Kidney capillary endothelial cell (primary cell): ENCODE measurements at places on chromosomes 6 and 20.

DNA sequence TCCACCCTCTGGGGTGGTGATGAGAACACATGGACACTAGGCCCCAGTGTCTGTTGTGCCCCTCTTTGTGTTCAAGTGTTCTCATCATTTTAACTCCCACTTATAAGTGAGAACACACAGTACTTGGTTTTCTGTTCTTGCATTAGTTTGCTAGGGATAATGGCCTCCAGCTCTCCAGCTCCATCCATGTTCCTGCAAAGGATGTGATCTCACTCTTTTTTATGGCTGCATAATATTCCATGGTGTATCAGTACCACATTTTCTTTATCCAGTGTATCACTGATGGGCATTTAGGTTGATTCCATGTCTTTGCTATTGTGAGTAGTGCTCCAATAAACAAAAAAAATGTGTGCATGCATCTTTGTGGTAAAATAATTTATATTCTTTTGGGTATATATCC, 67.4 kb downstream of the RWDD2A start:
- DNase-seq = no peak

- no peak for DNase-seq
Observed at GRCh38 chr6:84332139-84333034, 104.9 kb upstream of the CEP162 start.

DNA sequence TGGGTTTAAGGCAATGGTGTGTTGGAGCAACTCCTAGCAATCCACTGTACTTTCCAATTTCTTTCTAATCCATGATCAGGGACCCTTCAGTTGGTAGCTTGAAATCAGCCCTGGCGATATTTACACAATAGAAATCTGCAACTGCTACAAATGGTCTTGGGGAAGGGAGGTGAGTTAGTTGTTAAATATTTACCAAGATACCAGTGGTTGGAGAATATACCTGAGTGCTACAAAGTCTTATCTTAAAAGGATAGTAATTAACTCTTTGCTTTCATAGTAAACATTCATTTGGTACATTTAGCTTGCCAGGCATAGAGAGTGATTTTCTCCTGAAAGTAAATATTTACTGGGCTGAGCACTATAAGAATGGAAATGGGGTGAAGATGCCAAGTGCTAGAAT, 568.2 kb downstream of the BCKDHB start:
- DNase-seq = no peak

DNA sequence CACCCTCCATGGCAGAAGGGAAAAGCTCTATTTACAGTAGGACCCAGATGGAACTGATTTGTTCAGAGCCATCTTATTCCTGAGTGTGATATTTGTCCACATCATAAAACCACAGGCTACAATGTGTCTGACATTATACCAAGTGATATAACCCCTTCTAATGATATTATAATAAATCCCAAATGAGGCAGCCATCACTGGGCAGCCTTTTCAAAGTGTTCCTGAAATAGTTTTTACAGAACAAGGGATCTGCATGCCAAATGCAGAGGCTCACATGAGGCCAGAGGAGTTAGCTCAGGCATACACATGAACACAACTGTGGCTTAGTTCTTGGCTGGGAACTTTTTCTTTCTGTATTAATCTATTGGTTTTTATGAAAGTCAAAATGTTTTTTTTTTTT, 207.7 kb downstream of the MAFB start:
- no peak for DNase-seq

- DNase-seq = no peak
Observed at GRCh38 chr20:33647603-33648395, 14.3 kb upstream of the C20orf144 start.

DNA sequence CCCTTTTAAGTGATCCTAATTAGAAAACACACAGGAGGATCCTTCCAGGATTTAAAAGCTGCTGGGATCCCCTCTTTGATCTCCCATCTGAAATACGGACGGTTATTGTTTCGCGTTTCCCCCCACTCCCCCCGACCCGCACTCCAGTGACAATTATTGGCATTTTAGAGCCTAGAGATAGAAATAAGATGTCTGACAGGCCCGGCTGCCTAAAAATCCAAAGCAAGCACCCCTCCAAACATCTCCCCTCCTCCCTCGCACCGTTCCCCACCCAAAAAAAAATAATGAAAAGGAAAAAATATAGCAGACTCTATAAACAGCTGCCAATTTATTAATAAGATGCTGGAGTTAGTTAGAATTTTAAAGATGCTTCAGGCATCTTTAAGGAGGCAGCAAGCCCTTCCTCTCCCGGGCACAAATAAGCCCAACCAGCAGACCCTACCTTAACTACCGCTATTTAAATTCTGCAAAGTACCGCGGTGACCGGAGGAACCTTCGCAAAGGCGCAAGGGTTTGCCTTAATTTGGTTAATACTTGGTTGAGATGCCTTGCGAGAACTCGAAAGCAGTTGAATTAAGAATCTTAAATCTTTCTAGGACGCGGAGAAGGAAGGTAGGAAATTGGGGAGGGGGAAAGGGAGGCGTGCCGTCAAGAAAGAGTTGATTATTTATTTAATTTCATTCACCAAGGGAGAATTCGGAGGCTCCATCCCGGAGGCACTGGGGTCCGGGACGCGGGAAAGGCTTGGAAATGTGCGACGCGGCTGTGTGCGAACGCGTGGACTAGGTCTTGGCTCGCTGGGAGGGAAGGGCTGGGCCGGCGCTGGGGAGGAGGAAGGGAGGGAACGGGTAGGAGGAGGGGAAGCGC, 1.5 kb upstream of the ISM1 start:
- no peak for DNase-seq

GRCh38 chr6:91476000-91476399, 889.1 kb upstream of the MAP3K7 start:
- DNase-seq = no peak

DNA sequence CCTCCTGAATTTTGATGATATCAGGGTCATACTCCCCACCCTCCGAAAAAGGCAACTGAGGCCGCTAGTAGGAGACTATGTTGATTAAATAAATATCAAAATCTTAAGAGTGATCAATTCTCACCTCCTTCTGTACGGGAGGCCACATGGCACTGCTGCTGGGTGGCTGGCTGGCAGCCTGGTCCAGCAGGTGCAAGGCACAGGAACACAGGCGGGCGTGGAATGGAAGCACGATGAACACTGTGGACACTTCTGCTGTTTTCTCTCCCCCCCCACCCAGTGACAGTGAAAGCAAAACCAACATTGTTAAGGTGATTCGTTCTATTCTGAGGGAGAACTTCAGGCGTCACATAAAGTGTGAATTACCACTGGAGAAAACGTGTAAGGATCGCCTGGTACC, 9.7 kb upstream of the CLDN20 start:
- no peak for DNase-seq

DNA sequence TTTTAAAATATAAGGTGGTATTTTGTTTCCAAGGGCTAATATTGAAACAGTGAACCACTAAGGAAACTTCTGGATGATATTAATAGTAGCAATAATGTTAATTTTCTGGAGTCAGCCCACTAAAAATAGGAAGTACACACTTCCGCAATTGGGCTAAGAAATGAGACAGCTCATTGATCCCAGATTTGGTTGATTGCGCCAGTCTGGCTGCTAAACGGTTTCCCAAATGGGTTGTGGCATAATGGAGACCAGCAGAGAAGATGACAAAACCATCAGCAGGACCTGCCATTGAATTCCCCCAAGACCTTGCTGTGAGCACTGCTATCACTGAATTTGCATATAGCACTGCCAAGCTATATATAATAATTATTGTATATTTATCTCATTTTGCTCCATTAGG, 71.2 kb upstream of the SGK1 start:
- no peak for DNase-seq

- peak; percentile 82 for DNase-seq
Observed at GRCh38 chr20:38452880-38453624, 17.9 kb upstream of the SNHG17 start.

DNA sequence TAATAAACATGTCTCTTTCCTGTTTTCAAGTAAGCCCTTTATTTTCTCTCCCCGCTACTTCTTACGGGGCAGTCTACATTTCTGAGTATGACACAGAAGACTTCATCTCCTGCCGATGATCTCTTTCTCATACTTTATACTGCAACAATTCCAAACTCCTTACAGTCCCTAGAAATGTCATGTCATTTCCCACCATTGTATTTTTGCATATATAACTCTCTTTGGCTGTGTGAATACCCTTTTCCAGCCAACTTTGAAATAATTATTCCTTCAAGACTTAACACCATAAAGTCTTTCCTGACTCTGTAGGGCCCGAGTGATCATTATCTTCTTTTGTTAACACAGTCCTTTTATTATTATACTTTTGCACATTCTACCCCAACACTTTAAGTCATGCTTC, 72.1 kb downstream of the SHPRH start:
- DNase-seq = no peak

DNA sequence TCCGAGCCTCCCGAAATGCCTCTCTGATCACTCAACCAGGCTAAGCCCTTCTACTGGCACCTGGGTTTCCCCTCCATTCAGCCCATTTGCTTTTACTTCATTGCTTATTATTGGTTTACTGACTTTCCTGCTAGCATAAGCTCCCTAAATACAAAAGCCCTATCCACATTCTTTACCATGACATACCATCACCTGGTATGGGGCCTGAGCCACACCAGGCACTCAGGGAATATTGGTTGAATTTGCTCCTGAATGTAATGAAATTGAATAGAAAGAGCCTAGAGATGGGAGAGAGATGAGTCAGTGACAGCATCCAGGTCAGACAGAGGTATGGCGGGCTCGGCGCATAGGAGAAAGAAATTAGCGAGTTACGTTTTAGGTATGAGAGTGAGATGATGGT, 120.0 kb downstream of the CD164 start:
- DNase-seq = no peak

- no peak for DNase-seq
Observed at GRCh38 chr6:160030103-160030502, 61.2 kb downstream of the IGF2R start.

DNA sequence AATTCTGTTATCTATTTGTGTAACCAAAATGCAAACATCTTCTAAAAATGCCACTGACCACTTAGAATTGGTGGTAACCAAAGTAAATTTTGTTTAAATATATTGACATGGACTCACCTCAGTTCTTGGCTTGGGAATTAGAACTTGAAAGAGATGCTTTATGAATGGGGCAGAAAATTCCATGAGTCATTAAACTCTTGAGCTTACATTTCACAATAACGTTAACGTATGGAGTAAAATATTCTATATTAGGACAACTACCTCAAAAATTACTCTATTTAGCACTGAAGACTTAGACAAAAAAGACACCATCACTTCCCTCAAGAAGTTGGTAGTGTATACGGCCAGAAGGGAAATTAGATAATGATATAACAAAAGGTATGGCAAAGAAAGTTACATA, 752.2 kb upstream of the MARCKS start:
- DNase-seq = no peak

- no peak for DNase-seq
Observed at GRCh38 chr6:150685860-150686259, 86.2 kb downstream of the PLEKHG1 start.

- no peak for DNase-seq
Observed at GRCh38 chr6:119446609-119447008, 97.0 kb upstream of the MAN1A1 start.

GRCh38 chr6:117227245-117227962, 38.0 kb upstream of the VGLL2 start:
- DNase-seq = no peak

GRCh38 chr6:132742495-132742894, 15.2 kb downstream of the VNN2 start:
- no peak for DNase-seq

DNA sequence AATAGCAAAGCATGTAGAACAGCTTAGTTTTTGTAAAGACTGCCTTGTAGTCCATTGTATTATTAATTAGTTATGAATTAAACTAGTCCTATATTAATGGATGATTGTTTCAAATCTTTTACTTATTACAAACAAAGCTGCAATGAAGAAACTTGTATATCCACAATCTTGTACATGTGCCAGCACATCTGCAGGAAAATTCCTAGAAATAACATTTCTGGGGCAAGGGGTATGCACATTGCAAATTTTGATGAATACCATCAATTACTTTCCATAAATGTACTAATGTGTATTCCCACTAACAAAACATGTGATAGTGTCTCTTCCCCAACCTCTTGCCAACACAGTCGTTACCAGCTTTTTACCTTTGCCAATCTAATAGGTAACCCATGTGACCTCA, 73.6 kb upstream of the AKAP12 start:
- no peak for DNase-seq

DNA sequence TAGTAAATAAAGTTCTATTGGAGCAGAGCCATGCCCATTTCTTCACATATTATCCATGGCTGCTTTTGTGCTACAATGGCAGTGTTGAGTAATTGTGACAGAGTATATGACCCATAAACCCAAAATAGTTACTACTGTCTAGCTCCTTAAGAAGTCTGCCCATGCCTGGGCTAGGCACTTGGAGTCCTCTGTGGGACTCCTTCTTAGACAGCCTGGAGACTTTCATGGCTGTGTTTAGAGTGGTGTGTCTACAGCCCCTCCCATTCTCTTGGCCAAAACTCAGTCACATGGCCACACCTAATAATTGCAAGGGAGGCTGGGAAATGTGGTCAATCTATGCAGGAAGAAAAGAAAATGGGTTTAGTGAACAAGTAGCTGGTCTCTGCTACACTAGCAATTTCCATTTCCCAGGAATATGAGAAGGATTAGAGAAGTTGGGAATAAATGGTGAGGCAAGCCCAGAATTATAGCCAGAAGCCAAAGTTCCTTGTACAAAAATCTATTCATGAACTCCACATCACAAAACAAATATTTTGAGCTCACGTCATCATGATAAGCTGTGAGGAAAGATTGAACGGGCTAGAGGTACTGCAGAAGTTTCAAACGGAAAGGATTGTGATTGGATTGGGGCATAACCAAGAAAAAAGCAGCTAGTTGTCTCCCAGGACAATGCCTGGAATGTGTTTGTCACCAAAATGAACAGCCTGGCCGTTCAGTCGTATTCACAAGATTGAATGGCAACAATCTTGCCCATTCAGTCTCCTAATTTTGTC, 251.8 kb upstream of the PLN start:
- no peak for DNase-seq
